ENCODE measurements at places on chromosomes 5 and 9.

- DNase-seq = no peak
Measured at GRCh38 chr5:2201011-2201410, 318.3 kb upstream of the IRX4 start.

DNA sequence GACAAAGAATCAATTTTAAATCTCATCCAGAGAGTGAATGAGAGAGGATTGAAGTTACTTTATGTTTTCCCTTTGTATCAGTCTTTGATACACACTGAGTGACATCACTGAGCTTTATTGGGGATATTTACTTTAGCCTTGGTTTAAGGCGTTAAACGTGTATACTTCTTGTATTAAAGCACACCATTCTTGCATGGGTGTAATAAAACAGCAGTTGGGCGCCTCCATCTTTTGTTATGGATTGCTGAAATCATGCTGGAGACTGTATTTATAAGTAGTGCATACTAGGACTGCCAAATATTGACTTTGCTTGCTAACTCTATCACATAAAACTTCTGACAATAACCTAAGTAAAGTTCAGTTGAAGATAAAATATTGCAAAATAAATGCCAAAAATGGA lies 1755.8 kb upstream of the WWC1 start:
- no peak for DNase-seq

- DNase-seq = no peak
Measured at GRCh38 chr9:101536938-101537337, 3.3 kb downstream of the RNF20 start.

GRCh38 chr9:89811886-89812450 lies 207.2 kb downstream of the GADD45G start:
- DNase-seq = no peak

- no peak for DNase-seq
Measured at GRCh38 chr5:122053181-122054109, 24.6 kb downstream of the LOX start.

DNA sequence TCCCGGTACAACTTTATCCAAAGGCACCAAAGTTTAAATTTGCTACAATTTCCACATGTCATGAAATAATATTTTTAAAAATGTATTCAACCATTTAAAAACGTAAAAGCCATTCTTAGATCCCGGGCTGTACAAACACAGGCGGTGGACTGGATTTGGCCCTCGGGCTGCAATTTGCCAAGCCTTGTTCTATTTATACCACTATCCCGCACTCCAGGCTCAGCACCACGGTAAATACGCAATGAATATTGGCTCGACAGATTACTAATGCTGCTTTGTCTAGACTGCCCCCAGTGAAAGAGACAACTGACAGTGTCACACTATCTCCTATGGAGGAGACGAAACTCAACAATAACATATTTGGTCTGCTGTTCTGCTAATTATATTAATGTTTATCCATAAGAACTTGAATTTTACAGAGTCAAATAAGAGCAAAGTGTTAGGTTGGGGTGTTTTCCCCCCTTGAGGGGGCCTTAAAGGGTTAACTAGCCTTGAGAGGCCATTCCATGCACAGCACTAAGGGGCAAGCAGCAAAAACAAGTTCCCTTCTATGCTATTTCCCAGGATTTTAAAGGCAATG lies 98.1 kb downstream of the MARCHF11 start:
- no peak for DNase-seq
